ENCODE measurements at places on chromosomes 1 and 21.

DNA sequence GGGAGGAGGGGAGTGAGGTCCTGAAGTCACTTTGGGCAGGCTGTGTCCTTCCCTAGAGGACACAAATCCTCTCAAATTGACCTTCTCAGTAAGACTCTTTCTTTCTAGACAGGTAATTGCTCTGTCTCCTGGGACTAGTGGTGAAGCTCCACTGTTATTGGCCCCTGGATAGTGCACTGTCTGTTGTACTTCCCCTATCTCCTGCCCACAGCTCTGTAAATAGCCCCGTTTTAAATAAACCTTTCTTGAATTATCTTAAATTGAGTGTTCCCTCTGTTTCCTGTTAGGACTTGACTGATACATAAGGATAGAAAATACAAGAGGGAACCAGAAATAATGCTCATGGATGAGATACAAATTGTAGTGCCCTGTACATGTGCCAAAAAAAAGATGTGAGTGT lies 229.5 kb upstream of the USP24 start:
- DNase-seq = no peak

DNA sequence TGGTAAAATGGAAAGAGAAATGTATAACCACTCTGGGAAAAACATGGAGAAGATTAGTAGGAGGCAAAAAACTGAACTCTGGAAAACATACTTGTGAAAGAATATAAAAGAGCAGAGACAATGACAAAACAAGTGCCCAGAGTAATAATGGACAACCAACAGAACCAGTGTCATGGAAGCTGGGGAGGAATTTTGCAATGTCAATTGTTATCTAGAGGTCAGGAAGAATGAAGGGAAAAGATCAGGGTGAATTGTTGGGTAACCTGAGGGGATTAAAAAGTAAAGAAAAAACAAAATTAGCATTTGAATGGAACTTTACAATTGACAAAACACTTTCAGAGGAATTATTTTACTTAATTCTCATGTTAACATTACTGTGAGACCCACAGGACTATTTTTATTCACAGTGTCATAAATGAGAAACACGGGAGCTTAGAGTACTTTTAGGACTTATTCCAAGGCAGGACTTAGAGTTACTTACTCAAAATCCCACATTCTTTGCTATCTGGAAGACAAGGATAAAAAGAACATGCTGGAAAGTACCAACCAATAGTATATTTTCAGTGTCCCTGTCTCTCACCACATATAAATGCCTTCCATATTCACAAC lies 19.5 kb downstream of the JAM2 start:
- no peak for DNase-seq

DNA sequence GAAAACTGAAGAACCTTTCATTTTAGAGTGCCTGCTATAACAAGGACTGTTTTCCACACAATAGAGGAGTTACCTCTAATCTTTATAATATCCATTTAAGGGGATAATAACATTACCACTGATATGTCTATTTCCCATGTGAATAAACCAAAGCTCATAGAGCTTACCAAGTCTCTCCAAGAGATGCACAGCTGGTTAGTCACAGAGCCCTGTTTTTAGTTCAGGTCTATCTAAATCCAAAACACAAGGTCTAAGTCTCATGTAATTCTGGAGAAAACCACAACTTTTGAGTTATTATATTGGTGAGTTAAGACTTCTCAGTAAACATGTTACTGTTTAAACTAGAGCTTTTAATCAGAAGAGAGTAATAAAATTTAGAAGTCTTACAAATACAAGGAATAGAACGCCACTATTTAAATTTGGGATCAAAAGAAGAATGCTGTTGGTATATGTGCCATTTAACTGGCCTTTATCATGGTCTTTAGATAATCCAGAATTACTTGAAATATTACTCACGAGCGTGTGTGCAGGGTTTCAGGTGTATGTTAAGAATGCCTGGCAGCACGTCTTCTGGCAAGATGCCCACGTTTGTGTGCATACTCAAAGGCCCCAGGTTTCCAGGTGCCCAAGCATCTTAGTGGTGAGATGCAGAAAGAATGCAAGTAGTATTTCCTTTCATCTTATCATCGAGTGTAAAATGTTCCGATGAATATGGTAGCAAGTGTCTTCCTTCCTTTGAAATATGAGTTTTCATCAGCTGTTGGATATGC lies 190.6 kb downstream of the FMN2 start:
- no peak for DNase-seq

GRCh38 chr1:212062832-212063438 lies 27.4 kb downstream of the DTL start:
- DNase-seq = no peak

DNA sequence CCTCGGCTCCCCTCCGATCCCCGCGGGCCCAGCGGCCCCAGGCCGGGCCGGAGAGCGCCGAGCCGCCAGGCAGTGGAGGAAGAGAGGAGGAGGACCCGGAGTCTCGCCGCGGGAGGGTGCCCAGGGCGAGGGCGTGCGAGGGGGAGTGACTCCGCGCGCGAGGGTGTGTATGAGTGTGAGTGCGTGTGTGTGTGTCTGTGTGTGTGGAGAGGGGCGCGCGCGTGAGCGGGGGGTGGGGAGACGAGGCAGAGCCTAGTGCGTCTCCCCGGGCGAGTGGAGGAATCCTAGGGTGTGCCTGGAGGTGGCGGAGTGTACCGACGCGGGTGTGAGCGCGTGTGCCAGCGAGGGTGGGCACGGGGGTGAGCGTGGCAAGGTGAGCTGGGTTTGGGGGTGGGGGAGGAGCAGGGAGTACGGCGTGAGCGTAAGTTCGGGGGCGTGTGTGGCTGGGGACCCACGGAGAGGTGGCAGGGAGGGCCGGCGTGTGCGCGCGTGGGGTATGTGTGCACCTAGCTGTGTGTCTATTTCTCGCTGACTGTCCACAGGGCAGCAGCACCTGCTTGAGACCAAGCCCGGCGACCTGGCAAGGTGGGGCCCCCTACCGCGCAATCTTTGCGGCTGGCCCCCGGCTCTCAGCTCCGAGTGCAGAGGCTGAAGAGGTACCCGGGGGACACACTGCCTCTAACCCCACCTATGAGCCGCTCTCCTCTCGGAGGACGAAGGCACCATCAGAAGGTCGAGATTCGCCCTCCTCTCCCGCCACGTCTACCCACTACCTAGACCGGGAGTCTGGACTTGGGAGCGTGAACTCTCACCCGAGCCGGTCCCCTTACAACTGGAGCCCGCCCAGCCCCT lies 784 bp upstream of the KCND3 start:
- peak; percentile 59 for DNase-seq

GRCh38 chr1:23357138-23357908 lies 12.3 kb downstream of the ZNF436 start:
- no peak for DNase-seq

- DNase-seq = no peak
Measured at GRCh38 chr1:91020486-91020885, 1.3 kb downstream of the ZNF644 start.

GRCh38 chr1:207938016-207938415 lies 27.1 kb upstream of the CD34 start:
- no peak for DNase-seq

GRCh38 chr21:35521293-35521692 lies 472.2 kb upstream of the RUNX1 start:
- no peak for DNase-seq

DNA sequence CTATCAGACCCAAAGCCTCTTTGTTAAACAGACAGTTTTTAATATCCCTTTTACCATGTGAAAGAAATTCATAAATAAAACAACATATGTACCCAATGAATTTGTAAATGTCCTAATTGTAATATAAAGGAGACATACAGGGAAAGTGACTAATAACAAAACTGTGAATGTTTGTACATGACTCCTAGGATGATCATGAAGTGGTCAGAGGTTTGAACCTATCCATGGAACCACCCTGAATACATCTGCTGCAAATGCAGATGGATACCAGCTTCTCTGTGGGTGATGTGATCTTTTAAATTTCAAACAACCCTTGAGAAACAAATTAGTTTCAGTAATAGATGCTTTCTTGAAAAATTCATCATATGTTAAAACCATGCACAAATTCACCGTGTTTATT lies 16.7 kb upstream of the ACBD3 start:
- DNase-seq = no peak

- DNase-seq = no peak
Measured at GRCh38 chr1:116763116-116763786, 9.0 kb downstream of the CD2 start.
